ENCODE measurements at places on chromosomes 3 and 15.

DNA sequence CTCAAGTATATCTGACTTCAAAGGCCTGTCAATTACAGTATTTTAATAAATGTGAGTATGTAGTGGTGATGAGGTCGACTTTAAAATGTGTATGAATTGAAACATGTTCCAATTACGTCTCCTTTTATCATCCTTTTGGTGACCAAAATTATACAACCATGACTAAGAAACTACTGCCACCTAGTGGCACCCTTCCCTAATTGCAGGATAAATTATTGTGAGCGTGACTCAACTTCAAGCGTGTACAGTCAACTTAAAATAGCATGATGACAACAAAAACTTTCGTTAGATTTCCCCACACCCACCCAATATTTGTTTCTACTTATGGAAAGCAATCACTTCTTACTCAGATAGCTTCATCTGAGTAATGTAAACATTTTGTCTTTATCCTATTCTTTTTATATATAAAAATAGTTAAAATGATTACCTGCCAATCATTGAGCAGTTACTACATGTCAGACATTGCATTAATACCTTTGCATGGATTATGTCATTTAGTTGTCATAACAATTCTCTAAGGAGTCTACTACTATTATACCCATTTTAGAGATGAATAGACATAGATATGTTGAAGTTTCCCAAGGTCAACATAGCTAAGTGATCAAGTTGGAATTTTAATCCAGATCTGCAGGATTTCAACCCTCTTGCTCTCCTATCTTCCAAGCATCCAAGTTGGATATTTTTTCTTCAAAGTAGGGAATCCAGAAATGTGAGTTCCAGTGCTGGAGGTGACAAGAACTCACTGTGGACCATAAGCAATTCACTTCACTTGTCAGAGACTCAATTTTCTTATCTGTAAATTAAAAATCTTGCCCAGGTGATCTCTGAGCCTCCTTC lies 106.0 kb downstream of the MEX3B start:
- DNase-seq: peak; percentile 33

GRCh38 chr3:149378478-149379309 lies 1.2 kb upstream of the TM4SF1 start:
- DNase-seq: no peak

- no peak for DNase-seq
Observed at GRCh38 chr3:42591811-42592210, 1.2 kb downstream of the SS18L2 start.

GRCh38 chr3:122577409-122578031 lies at the start of gene PARP15:
Gene PARP15, plus strand, starts transcription at chr3:122577650. Its CDS starts 18 bp downstream, at chr3:122577668.
- peak; percentile 14 for DNase-seq

- no peak for DNase-seq
Observed at GRCh38 chr3:178044320-178044719, 491.9 kb upstream of the KCNMB2 start.

- no peak for DNase-seq
Observed at GRCh38 chr3:5267889-5268288, 80.4 kb downstream of the EDEM1 start.

DNA sequence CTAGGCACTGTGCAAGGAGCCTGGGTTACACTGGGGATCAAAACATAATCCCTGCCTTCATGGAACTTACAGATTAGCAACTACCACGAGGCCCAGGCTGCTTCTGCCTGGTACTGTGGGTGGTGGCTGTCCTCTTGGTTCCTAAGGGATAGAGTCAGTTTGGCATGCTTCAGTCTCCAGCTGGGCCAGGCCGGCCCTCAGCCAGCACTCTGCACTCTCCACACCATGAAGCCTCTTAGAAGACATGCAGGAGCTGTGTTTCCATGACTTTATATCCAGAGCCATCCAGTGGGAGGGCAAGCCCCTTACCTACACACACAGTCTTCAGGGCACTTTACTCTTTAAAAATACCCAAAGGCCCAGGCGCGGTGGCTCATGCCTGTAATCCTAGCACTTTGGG lies 54.4 kb downstream of the ATP1B3 start:
- no peak for DNase-seq

GRCh38 chr3:127637546-127637945 lies 8.6 kb downstream of the PODXL2 start:
- peak; percentile 51 for DNase-seq

- no peak for DNase-seq
Observed at GRCh38 chr15:81544385-81544784, 170.4 kb upstream of the TMC3 start.

DNA sequence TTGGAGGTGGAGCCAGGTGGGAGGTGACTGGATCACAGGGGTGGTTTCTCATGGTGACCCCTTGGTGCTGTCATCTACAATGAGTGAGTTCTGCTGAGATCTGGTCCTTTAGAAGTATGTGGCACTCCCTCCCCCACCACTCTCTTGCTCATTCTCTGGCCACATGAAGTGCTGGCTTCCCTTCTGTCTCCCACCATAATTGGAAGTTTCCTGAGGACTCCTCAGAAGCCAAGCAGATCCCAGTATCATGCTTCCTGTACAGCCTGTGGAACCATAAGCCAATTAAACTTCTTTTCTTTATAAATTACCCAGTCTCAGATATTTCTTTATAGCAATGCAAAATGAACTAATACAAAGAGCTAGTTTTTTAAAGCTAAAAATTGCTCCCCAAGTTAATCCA lies 54.7 kb downstream of the SLC41A3 start:
- no peak for DNase-seq

GRCh38 chr3:139564294-139564861 lies 24.8 kb upstream of the RBP1 start:
- DNase-seq: peak; percentile 62
